Activated CD8-positive, alpha-beta memory T cell treated with anti-CD3 and anti-CD28 coated beads for 48 hours (primary cell): ENCODE measurements at places on chromosomes 2 and 18.

- DNase-seq = no peak
Measured at GRCh38 chr2:181106789-181107627, 126.6 kb downstream of the UBE2E3 start.

- DNase-seq = no peak
Measured at GRCh38 chr2:236216711-236217110, 47.5 kb downstream of the ASB18 start.

DNA sequence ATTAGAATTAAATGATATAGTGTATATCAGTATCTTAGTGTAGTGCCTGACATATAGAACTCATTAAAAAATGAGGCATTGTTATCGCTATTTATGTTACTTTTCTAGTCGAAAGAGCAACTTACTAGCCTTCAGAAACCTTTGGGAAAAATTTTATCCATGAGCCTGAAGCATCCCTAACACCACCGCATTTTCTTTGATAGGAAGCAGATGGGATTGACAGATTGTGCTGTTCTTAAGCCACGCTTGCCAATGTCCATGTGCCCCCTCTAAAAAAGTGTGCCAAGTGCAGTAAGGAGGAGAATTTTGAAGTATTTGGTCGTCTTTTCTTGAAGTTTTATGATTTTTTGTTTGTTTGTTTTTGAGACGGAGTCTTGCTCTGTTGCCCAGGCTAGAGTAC, 29.1 kb downstream of the PPM1B start:
- DNase-seq = no peak

- DNase-seq = no peak
Measured at GRCh38 chr2:50596515-50596914, 435.4 kb downstream of the NRXN1 start.

DNA sequence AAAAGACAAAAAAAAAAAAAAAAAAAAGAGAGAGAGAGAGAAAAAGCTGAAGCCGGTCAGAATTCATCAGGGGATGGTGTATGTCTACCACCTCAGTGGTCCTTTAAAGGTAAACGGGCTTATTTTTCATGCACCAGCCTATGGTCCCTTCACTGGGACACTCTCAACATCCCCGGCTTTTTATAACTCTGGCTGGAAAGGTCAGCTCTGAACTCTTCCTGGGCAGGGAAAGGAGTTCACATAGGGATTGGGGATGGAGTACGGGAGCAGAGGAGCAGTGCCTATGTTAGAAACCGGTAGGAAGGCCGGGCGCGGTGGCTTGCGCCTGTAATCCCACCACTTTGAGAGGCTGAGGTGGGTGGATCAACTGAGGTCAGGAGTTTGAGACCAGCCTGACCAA, 10.3 kb upstream of the MALT1 start:
- DNase-seq = no peak

DNA sequence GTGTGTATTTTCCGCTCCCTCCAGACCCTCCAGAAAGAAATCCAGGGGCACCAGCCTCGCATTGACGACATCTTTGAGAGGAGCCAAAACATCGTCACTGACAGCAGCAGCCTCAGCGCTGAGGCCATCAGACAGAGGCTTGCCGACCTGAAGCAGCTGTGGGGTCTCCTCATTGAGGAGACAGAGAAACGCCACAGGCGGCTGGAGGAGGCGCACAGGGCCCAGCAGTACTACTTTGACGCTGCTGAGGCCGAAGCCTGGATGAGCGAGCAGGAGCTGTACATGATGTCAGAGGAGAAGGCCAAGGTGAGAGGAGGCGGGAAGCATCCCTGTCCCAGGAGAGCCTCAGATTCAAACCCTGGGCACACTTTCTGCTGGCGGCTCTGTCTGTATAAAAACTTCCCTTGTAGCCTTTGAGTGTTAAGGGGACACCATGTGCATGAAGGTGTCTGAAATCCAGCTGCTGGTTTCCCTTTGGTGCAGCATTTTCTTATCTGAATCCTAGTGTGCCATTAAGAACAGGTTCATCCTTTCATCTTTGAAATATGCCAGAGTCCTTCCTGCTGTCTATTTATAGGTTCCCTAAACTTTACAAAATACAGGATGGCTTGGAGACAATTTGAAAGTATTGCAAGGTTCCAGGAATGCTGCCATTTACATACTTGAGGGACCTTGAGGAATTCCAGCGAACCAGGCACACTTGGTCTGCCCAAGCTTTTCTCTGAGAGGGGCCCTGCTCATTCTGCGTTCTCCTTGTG, 77.1 kb upstream of the EML6 start:
- no peak for DNase-seq

GRCh38 chr2:117692001-117692763, 122.3 kb upstream of the DDX18 start:
- no peak for DNase-seq
